ENCODE measurements at places on chromosomes 7 and 10. TPM values are rescaled to one million over a fixed set of nuclear protein-coding genes. Genes with fewer than 3 reads are reported as not detected.

Gene MYH16
- 1.1 TPM for total RNA-seq

Gene HYAL4
- not detected for total RNA-seq

Gene GSTO2
- total RNA-seq = 5.3 TPM

Gene DDX56
- 56.5 TPM for total RNA-seq

Gene GNAI1
- total RNA-seq = 22.9 TPM
